ENCODE measurements at places on chromosomes 6 and 20. TPM values are rescaled to one million over a fixed set of nuclear protein-coding genes. Genes with fewer than 3 reads are reported as not detected.

Gene ERGIC3
- 398 TPM for total RNA-seq

Gene MUC22
- total RNA-seq: not detected

Gene CFAP61
- 0.32 TPM for total RNA-seq

Gene SLA2
- total RNA-seq: not detected

Gene NTSR1
- 1.9 TPM for total RNA-seq

Gene ERVFRD-1
- total RNA-seq: not detected

Gene BCAS1
- total RNA-seq: not detected

Gene ASIP
- not detected for total RNA-seq

Gene TRPC4AP
- 95.9 TPM for total RNA-seq

Gene MEI4
- not detected for total RNA-seq

Gene PSMB1
- total RNA-seq: 338 TPM

Gene RARS2
- total RNA-seq: 48.9 TPM

Gene CCN5
- total RNA-seq: 0.30 TPM

Gene ID4
- total RNA-seq: 2.4 TPM

Gene FAM83C
- total RNA-seq: not detected

Gene NMBR
- total RNA-seq: not detected

Gene BACH2
- total RNA-seq: 1.5 TPM

Gene C20orf202
- not detected for total RNA-seq

Gene FOXS1
- 1.1 TPM for total RNA-seq

Gene SALL4
- total RNA-seq: 2.0 TPM

Gene HLA-DRB1
- total RNA-seq: not detected

Gene FANCE
- total RNA-seq: 3.3 TPM

Gene COX4I2
- not detected for total RNA-seq

Gene TAB2
- 43.0 TPM for total RNA-seq

Gene FOXQ1
- not detected for total RNA-seq

Gene CYP39A1
- not detected for total RNA-seq

Gene CABLES2
- 2.4 TPM for total RNA-seq

Gene VGLL2
- total RNA-seq: not detected

Gene GSTA4
- total RNA-seq: 35.9 TPM

Gene SIM1
- not detected for total RNA-seq

Gene ANKRD6
- 3.9 TPM for total RNA-seq

Gene SNAI1
- total RNA-seq: 0.30 TPM

Gene EDN1
- total RNA-seq: 2.8 TPM

Gene TOX2
- 2.1 TPM for total RNA-seq

Gene KHDRBS2
- total RNA-seq: not detected

Gene GINS1
- total RNA-seq: 1.5 TPM

Gene LRRC73
- 0.30 TPM for total RNA-seq

Gene ZC2HC1B
- not detected for total RNA-seq

Gene KCNQ5
- total RNA-seq: 5.0 TPM

Gene POLR1C
- total RNA-seq: 24.6 TPM

Gene PROKR2
- not detected for total RNA-seq

Gene CCN6
- total RNA-seq: not detected

Gene OPRM1
- not detected for total RNA-seq

Gene RBBP9
- total RNA-seq: 17.4 TPM

Gene SPATA2
- 3.0 TPM for total RNA-seq

Gene NRSN1
- not detected for total RNA-seq

Gene LRFN2
- total RNA-seq: not detected

Gene PDE10A
- total RNA-seq: 16.6 TPM

Gene CTAGE9
- not detected for total RNA-seq

Gene SH3BGRL2
- 7.2 TPM for total RNA-seq

Data from smooth muscle cell of the umbilical artery (primary cell).